ENCODE measurements at places on chromosomes 7 and 10.

DNA sequence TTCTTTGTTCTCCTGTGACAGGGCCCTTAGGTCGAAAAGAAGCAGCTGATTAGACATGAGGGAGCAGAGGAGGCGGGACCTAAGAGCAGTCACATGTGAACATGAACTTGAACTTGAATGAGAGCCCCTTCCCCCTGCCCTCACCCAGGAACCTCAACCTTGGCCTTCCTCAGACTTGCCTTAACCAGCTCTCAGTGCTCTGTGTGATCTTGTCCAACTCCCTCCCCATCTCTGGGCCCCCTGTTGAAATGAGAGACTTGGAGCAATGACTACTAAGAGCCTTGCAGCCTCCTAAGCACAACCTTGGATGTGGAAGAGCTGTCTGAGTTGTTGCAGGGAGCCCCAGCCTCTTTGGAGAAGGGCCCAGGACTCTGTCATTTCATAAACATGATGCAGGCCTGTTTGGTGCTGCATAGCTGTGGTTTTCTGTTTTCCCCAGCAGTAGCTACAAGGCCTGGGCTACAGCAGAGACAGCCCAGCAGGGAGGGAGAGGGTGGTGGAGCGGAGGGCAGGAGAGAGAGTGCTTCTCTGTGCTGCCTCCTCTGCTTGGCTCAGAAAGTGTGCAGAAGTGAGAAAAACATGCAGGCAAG is 123.9 kb upstream of the ZMIZ1 start:
- DNase-seq: peak; percentile 76

DNA sequence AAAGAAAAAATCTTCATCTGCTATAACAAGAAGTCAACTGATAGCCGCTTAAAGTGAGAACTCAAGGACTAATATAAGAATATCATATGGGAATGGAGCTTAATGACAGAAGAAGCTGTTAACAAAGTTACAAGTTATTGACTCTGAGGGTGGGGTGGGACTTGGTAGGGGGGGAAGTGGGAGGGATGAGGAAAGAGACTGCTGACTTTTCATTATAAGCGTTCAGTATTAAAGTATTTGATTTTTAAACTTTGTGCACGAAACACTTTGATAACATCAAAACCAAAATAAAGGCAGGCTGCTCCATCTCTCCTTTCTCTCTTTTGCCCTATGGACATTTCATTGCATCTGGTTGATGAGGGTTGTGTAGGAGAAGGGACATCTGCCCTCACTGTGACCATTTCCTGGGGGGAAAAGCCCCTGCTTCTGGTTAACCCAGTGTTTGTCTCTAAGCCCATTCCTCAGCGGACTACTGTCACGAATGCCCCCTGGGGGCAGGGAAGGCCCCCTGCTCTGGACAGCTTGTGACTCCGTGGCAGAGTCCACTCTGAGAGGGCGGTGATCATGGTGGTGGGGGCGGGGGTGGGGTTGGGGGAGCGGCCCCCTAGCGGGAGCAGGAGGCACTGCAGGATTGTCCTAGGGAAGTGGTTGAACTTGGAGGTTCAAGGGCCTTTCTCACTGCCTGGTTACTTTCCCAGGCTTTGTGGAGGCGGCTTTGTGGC is 17.4 kb downstream of the SLC13A4 start:
- no peak for DNase-seq

- no peak for DNase-seq
These were observed 175.3 kb upstream of the SEMA3E start for GRCh38 chr7:83824214-83824613.

DNA sequence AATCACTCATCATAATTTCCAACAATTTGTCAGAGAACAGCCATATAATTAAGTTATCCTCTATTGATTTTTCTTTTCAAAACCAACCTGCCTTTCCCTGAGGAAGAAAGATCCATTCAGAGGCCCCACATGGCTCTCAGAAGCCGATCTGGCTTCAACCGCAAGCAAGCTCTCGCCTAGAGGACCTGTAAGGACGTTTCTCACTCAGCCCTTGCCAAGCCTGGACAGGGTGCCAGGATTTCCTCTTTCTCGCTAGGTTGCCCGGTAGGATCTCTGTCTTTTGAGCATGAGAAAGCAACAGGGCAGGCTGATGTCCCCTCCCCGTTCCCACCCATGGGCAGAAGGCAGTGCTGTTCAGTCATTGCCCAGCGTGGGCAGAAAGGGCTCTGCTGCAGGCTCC is 13.0 kb downstream of the AIFM2 start:
- DNase-seq: no peak

DNA sequence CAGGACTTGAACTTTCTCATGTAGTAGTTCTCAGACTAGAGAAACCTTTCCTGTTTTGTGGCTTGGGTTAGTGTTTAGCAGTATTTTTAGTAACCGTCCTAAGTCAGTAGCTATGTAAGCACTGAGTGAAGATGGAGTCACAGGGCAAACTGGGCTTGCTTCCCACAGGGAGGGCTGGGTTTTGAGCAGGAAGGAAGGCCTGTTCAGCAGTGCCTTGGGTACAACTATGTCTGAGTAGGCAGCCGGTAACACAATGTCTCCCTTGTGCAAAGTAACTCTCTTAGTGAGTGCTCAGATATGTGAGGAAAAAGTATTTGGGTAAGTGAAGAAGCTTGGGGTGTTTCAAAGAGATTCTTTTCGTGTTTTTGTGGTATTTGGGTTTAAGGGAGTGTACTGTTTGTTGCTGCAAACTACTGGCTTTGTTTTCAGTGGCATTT is 96.4 kb downstream of the CCSER2 start:
- DNase-seq: peak; percentile 87

GRCh38 chr7:1540776-1541271 is 10.3 kb downstream of the MAFK start:
- no peak for DNase-seq

- peak; percentile 90 for DNase-seq
These were observed 4.1 kb downstream of the MBLAC1 start for GRCh38 chr7:100130608-100131453.

GRCh38 chr10:80275756-80276155 is 13.7 kb downstream of the MAT1A start:
- no peak for DNase-seq

DNA sequence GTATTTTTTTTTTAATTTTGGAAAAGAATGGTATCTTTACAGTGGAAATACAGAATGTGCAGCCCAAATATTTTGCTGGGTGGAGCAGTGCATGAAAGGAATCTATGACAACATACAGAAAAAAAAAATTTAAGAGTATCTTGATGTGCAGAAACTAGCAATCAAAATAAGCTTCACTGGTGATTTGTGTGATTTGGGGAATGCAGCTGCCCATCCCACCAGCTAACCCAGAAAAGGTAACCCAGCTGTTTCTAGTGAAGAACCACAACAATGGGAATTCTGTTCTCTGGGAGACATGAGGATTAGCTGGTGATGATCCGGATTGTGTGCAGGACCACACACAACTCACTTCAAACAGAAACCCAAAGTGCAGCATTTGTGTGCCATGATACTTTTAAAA is 375.5 kb downstream of the SEMA3D start:
- DNase-seq: no peak

DNA sequence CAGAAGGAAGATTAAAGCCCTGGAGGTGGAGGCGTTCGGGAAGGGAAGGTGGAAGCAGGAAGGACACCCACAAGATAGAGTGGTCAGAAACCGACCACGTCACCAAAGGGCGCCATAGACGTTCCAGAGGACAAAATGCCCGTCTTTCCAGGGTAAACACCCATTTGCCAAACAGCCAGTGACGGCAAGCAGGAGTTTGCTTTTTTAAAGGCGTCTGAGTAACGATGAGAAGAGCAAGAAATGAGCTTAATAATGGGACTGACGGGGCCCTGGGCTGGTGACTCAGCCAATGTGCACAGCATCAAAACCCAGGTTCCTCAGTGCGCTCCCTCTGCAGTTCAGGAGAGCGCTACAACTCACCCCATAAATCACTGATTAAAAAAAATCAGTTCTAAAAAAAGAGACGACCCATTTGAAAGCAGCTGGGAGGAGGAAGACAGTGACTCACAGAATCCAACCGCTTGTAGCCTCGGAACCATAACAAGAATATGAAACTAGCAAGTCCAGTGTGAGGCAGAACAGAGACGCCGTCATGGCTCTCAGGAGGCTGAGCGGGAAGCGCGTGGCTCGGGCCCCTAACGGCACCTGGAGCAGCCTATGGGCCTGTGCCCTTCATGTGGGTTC is 5.9 kb downstream of the DIP2C start:
- no peak for DNase-seq

DNA sequence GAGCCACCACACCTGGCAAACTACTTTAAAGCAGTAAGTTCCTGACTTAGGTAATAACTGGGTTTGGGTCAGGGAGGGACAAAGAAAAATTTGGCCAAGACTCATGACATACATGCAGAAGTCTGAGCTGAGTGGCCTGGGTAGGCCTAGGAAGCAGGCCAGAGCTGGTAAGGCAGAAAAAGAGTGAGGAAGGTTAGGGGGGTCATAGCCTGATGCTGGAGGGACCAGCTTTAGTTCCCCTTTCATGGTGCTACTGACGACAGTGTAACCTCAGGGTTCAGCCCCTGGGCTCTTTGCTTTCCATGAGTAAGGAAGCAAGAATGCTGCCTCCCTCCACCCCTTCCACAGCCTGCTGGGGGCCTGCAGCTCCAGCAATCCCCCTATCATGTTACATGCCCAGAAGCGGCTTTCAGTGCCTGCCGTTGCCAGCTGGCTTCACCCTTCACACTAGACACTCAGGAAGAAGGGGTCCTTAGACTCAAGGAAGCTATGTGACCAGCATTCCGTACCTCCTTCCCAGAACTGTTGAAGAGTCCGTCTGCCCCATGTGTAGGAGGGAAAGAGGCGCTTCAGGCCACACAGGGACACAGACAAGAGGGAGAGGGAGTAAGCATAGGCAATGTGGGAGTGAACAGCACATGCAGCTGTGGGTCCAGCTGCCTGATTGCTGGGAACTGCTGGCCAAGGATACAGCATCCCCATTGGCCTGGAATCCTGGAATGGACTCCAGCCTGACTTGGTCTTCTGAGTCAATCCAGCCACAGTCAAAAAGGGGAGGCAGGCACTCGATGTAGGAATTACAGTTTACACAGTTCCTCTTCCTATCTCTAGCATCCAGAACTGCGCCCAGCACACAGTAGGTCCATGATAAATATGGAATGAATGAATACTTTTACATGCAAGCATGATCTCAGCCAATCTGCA is 4.1 kb upstream of the PLAU start:
- peak; percentile 81 for DNase-seq

GRCh38 chr10:72746426-72747363 is 54.8 kb downstream of the MCU start:
- DNase-seq: no peak

- DNase-seq: peak; percentile 87
These were observed at the start of gene CAMK1D for GRCh38 chr10:12348870-12349628. TSS of gene CAMK1D (plus strand) at chr10:12349547.

- DNase-seq: no peak
These were observed 1.9 kb upstream of the CPED1 start for GRCh38 chr7:120986650-120987049.

DNA sequence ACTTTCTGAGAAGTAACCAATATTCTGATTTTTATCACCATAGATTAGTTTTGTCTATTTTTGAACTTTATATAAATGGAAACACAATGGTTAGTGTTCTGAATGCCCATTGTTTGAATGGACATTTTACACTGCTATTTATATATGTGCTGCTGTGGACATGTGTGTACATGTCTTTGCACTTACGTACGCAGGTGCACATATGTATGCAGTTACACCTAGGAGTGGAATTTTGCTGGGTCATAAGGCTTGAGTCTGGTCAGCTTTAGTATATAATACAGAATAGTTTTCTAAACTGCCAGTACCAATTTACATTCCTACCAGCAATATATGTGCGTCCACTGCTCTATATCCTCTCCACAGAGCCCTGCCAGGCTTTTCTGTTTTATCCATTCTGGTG is 24.5 kb upstream of the ZEB1 start:
- no peak for DNase-seq

DNA sequence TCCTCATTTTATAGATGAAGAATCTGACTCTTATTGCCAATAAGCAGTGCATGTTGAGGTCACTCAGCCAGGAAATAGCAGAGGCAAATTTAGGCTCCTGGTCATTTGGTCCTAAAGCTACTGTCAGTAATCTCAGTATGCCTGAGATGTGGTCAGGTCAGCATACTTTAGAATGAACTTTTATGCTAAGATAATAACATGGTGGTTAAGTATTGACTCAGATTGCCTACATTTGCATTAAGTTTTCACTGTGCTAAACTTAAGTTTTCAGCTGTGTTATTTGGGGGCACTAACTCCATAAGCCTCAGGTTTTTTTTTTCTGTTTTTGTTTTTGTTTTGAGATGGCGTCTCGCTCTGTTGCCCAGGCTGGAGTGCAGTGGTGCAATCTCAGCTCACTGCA is 35.9 kb upstream of the CCSER2 start:
- no peak for DNase-seq

DNA sequence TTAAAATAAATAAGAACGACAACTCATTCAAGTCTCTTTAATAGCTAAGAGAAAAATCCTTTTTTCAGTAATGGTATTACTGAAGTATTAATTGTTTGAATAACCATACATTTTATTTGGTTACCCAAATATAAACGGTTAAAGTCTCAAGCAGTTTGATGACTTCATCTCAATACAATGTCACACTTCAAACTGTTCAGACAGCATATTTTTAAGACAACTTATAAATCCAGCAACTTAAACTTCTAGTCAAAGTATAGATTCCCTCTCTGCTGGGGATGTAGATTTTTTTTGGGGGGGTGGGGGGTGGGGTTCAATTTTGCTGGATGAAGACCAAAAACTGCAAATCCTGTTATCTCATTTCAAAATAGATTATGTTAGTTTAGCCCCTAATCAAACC is 42.0 kb downstream of the GNA12 start:
- no peak for DNase-seq

DNA sequence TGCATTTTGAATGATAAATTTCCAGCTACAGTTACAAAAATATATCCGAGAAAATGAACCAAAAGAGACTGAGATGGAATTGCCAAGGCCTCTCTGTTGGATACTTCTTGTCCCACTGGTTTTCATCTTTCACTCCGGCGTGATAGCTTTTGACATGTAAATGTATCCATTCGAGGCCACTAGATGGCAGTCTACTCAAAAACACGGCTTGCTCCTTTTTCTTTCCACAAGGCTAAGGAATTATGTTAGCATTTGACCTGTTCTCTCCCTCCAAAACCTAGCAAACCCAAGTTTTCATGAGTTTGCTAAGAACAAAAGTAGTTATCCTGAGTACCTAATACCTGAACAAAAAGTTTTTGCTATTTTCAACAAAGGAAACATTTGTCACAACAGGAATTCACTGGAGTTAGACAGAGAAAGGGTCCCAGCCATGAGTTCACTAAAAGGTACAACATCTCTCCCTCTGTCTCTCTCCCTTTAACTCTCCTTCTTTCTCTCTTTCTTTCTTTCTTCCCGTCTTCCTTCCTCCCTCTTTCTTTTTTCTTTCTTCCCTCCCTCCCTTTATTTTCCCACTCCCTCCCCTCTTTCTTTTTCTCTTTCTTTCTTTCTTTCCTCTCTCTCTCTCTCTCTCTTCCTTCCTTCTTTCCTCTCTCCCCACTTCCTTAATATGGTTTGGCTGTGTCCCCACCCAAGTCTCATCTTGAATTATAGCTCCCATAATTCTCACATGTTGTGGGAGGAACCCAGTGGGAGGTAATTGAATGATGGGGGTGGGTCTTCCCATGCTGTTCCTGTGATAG is 207.9 kb upstream of the MYO3A start:
- DNase-seq: no peak
